ENCODE measurements at places on chromosomes 16 and 17.

- DNase-seq, result no peak
These were observed 356.4 kb upstream of the GOT2 start for GRCh38 chr16:59090541-59090940.

GRCh38 chr17:5331506-5331905 is 49.4 kb downstream of the RABEP1 start:
- DNase-seq, result no peak

DNA sequence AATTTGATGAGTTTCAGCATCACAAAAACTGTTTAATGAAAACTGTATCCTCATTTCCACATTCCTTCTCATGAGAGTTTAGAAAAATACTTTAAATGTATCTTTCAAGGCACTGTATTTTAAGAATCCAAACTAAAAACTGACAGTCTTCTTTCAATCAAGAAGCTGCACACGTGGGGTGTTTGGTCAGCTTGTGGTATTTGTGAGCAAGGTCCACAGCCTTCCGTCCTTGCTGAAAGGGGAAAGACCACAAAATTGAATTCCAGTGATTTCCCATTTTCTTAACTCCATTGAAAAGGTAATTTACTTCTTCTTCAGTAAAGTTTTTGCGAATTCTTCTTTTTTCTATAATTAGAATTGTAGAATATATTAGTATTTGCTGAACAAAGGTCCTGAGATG is 3.4 kb upstream of the DYNC1LI2 start:
- no peak for DNase-seq

DNA sequence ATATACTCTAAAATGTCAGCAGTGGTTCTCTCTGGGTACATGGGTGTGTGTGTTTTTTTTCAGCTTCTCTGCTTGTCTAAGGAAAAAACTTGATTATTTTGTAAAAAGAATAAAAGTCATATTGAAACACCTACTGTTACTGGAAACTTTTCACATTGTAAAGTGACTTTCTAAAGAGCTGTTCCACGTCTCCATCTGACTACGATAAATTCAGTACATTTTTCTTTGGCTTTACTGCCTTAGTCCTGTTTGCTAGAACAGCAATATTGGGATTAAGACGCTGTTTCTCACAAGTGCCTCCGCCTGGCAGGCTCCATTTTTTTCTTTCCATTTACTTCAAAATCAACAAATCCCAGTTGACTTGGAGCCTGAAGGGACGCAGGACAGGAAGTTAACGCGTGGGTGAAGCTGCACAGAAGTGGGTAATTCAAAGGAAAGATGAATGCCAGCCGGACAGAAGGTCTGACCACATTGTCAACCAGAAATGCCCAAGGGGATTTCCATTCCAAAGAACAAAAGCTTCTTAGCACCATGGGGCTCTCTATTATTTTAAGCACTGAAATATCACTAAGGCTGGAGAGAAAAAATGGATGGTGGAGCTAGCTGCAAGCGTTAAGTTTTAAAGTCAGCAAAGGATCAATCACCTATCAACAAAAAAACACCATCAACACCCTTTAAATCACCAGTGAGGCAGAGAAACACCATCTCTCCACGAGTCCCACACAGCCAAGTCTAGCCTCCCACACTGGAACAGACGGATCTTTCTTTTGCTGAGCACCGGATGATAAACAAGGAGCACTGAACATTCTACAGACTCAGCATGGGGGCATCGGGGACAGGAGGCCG is 8.4 kb downstream of the GLOD4 start:
- DNase-seq, result no peak

GRCh38 chr17:352421-353212 is at the start of gene RPH3AL:
Gene RPH3AL, minus strand, starts transcription at chr17:352807. Its CDS starts 25,264 bp downstream, at chr17:327543.
- DNase-seq, result no peak

- DNase-seq, result peak; percentile 8
These were observed 1.0 kb upstream of the ZNF500 start for GRCh38 chr16:4767872-4768548.

DNA sequence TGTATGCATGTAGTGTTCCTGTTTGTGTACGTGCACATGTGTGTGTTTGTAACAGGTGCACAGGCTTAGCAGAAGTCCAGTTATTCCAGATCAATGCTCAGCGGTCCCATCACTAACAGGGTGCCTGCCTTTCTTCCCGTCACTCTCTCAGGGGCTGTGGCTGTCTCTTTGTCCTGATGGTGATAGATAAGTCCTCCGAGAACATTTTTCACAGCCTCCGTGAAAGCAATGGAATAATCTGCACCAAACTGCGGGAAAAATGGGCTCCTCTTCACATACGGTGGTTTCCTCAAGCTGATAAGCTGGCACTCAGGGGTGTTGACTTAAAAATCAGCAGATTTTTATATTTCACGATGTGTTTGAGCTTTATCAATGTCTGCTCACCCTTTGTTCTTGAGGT is 342.3 kb downstream of the TMEM114 start:
- no peak for DNase-seq

DNA sequence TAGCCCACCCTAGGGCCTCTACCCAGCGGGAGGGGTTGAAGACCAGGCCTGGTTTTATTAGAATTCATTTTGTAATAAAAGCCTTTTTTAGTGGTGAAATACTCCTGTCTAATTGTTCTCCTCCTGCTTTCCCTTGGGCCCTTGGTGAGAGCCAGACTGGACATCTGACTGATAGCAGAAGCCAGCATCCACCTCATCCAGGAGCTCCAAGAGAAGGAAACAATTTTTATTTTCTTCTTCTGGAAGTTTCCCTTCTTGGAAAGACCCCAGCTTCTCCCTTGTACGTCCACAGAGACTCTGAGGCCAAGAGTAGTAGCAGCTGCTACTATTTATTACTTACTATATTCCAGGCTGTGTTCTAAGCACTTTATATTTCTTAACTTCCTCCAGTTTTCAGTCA is 4.0 kb upstream of the PHKG2 start:
- no peak for DNase-seq

- DNase-seq, result peak; percentile 29
These were observed 5.8 kb downstream of the IRX3 start for GRCh38 chr16:54280751-54281150.

DNA sequence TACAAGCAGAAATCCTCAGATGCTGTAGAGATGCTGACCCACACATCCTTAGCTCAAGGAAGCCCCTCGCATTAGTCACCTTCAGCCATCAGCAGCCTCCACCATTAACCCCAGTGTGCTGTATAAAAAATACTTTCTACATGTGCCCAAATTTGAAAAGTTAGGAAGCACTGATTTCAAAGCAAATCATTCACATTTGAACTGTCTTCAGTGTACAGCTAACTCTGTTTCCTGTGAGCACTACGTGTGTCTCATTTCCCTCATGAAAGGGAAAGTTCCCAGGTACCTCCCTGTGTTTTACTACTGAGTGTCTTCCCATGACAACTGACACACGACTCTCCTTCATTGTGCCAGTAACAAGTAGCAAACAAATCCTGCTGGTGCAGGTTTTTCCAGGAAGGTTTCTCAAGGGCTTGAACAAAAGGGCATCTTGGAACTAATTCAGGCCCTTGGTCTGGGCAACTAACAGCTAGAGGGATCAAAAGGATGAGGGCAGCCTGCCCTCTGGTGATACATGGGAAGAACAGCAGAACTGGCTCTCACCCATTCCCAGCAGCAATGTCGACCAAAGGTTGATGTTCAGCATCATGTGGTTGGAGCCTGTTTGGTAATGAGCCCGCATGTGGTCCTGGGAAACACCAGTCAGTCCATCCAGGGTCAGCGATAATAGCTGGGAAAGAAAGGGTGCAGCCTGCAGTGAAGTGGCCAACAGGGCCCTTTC is 4.0 kb downstream of the SLC35B1 start:
- DNase-seq, result peak; percentile 79

DNA sequence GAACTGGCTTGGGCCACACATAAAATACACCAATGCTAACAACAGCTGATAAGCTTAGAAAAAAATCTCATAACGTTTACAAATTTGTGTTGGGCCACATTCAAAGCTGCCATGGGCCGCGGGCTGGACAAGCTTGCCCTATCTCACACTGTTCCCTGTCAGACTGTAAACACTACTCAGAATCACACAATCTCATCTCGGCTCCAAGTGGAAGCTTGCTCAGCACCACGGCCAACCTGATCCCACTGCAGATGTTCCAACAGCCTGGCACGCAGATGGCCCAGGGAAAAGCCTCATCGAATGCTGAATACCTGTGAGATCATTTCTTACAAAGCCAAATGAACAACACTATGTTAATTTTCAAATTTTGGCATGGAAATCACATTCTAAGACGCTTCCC is 125.8 kb downstream of the ANKRD11 start:
- DNase-seq, result no peak

DNA sequence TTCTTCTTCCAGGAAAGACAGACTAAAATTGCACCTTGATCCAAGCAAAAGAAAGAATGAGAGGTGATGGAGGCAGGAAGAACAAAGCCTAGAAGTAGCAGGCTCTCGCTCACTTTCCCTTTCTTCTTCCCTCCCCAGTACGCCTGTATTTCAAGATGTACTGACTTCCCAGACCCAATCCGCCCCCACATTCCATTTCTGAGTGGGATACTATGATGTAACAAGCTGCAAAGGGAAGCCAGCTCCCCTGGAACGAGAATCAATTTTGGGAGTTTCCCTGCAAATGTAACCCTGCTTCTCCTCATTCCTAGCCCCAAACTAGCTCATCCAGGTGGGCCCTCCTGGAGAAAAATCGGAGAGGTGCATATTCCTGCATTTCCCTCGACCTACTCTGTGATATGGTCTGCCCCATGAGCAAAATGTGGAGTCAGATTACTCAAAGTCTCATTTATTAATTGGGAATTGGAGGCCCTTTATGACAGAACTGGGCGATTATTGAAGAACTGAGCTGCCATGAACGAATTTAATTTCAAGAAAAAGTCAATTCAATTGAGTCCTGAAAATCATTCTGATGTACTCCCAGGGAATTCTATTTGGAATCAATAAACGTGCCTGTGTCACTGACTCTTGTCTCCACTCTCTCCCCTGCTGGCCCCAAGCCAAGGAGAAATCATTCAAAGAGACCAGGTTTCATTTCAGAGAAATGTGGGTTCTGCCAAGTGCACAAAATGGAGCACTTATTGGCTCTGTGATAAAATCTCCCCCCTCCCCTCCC is 398.9 kb downstream of the SHISA9 start:
- DNase-seq, result no peak

DNA sequence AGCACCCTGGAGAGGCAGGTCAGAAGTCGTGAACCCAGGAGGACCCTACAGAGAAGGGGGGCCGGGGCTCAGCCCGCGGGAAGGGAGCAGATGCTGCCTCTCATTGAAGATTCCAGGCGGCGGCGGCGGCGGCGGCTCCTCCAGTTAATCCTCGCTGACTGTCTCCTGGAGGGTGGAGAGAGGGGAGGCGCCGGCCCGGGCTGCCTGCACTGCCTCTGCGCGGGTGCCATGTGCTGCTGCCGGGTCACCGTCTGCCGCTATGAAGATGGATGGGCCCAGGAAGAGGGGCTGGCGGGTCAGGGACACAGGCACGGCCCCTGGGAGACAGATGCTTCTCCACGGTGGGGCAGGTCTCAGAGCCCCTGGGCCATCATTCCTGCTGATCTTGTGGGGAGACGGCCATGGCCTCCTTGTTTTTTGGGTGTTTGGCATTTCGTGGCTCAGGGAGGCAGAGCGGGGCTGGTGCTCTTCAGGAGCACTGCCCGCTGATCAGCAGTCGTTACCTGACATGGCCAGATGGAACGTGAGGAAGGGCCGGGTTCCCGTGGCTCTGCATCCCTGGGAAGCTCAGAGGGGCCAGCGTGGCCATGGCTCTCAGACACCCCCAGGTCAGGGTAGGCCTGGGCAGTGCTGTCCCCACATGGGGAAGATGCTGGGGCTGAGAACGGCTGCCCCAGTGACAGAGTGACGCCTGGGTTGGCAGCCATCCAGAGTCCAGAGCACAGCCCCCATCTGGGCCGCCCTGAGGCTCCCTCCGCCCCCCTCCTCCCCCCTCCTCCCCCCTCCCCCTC is 36.1 kb downstream of the GINS2 start:
- peak; percentile 1 for DNase-seq

DNA sequence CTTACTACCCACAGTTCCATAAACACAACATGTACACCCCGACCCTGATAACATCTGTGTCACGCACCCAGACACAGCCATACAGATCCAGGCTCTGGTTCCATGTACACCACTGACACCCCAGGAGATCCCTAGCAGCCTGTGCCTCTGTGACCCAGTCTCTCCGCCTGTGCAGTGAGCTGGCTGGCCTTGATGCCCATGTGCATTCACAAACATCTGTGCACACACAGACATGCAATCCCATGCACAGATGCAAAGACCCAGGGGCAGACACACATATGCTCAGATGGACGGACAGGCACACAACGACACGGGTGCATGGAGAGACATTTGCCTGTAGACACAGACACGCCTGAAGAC is 4.1 kb downstream of the CCDC102A start:
- DNase-seq, result no peak

- DNase-seq, result no peak
These were observed 3.6 kb downstream of the RSKR start for GRCh38 chr17:28610376-28610775.

DNA sequence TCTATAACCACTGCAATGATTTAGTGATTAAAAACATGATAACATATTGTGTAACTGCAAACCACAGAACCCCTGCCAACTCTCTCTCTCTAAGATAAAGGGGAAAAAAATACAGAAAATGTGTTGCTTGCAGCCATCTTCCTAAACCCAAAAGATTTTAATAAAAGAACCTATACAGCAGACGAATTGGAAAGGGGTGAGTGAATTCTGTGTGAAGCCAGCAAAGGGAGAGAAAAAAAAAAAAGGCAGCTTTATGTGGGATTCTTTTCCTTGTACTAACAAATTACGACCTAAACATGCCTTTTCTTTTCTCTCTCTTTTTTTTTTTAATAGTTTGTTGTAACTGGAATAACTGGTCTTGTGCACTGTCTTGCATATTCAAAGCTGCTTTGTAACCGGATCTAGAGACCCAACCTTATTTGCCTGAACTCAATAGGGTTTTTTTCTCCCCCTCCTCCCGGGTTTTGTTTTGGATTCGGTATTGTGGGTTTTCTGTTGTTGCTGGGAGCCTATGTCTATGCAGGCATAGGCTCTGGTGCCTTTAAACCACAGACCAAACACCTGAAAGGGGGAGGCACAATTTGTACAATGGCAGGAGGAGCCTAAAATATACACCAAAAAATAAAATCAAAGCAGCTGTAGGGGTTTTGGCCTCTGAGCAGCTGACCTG is 7.0 kb upstream of the ZFHX3 start:
- DNase-seq, result no peak

DNA sequence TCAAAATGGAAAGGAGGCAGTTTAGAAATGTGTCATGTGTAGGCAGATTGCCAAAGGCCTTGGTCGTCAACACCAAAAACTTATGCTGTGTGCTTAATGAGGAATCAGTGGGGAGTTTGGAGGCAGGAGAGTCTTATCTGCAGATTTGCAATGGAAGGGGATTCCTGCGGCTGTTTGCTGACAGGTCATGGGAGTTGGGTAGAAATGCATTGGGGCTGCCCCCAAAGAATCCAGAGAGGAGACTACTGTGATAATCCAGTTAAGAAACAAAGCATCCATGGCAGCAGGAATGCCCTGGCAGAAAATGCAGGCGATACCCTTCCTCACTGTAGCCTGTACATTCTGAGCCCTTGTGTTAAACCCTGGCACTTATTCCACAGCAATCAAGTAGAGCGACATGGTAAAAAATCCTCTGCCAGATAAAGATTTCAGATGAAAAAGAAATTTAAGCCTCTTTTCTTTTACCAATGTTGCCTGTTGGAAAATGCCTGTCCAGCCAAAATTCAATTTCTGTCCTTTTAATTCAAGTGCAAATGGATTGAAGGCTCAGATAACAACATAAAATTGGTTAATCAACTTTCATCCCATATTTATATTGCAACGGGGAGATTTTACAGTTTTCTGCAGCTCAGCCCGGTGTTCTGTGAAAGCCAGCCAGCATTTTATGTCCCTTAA is 491.0 kb upstream of the CDH5 start:
- no peak for DNase-seq

GRCh38 chr17:70871180-70871818 is 702.0 kb downstream of the KCNJ2 start:
- no peak for DNase-seq

- no peak for DNase-seq
These were observed 39.1 kb downstream of the CPNE2 start for GRCh38 chr16:57131351-57131970.

All from Kasumi-1 (cell line).